ENCODE measurements at places on chromosomes 3 and 15.
A peak's percentile ranks its signal among the peaks of the same experiment; 100 is the strongest.

GRCh38 chr3:87855616-87856015 lies 203.2 kb downstream of the CGGBP1 start:
- no peaks in the 10 kb centered on the region for H3K36me3 ChIP-seq
- H3K4me1 ChIP-seq, result no peaks in the 10 kb centered on the region
- no peaks in the 10 kb centered on the region for H3K27me3 ChIP-seq
- DNase-seq, result no peak

- DNase-seq, result no peak
- peak overlapping the region; percentile 94 for H3K27ac ChIP-seq
- H3K4me3 ChIP-seq, result peak overlapping the region; percentile 86
- no peaks in the 10 kb centered on the region for H3K36me3 ChIP-seq
Measured at GRCh38 chr3:33718595-33718907, 497 bp upstream of the CLASP2 start.

DNA sequence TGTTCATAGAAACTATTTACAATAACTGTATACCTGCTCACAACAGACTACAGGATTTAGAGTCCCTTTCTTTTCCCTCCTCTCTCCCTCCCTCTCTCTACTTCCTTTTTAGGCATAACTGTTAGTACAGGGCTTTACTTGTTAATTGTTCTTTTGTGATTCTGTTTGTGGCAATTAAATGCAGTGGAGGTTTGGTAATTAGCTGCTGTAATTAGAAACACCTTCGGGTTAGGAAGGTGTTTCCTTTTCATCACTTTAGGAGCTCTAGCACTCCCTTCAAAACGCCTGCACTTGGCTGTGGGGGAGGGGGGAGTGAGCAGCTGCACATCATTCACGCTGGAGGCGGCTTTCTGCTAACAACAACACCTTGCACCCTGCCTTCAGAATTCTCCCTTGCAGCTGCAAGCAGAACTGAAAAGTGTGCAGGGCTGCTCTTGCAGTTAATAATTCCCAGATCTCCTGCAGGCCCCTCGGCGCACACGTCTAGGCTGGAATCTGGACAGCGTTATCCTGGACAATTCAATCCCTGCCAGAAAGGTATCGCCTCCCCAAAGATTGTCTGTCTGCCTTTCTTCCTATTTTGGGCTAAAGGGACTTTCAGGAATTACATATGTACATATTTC lies 242.6 kb upstream of the RGMA start:
- H3K4me1 ChIP-seq, result no peaks in the 10 kb centered on the region
- no peak for DNase-seq
- H3K27me3 ChIP-seq, result no peaks in the 10 kb centered on the region
- H3K36me3 ChIP-seq, result no peaks in the 10 kb centered on the region
- no peak overlapping the region for H3K4me3 ChIP-seq

DNA sequence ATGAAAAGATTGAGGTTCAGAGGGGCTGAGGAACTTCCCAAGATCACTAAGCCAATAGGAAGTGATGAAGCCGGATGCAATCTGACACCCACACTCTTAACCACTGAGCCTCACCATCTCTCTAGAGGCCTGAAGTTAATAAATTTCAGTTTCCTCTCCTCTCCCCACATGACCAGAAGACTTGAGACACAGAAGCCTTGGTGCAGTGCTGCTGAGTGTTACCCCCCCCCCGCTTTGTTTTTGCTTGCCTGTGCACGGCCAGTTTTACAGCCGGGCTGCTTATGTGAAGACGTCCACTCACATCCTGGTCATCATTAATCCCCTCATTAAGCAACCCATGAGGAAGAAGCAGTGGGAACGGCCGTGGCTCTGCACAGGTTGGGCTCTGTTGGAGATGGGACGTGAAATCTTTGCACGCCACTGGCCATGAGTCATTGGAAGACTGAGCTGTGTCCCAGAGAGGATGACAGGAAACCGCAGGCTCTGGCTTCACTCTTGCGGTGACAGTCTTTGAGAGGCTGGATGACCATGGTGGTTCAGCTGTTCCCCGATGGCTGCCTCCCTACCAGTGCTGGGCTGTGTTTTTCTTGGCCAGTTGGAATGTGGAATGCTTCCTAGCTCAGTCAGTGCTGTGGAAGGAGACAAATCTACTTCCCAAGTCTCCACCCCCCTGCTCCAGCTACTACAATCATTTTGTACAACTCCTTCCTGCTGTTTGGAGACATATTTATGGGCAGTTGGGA lies 232.6 kb upstream of the LRTM1 start:
- DNase-seq, result peak; percentile 63
- H3K36me3 ChIP-seq, result no peaks in the 10 kb centered on the region
- no peak overlapping the region for H3K27ac ChIP-seq

GRCh38 chr3:78277220-78277619 lies 1237.3 kb downstream of the ROBO2 start:
- no peaks in the 10 kb centered on the region for H3K36me3 ChIP-seq
- H3K27me3 ChIP-seq, result no peaks in the 10 kb centered on the region
- no peaks in the 10 kb centered on the region for H3K4me1 ChIP-seq
- no peak overlapping the region for H3K4me3 ChIP-seq

DNA sequence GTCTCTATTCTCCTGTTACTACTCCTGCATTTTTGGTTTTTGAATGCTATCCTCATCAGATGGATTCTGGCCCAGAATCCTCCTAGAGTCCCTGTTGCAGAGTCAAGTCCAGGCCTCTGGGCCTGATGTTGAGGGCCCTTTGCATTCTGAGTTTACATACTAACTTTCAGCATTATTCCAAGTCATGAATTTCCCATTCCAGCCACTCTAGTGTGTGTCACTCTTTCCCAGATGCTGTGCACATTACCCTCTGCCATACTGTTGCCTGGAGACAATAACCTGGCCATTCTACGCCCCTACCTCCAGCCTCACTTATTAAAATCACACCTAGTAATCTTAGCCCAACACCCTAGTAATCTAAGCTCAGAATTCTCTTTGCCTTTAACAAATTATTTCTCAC lies 53.4 kb downstream of the GXYLT2 start:
- no peak for DNase-seq
- H3K4me3 ChIP-seq, result no peak overlapping the region
- H3K4me1 ChIP-seq, result peaks cover 11% of the 10 kb centered on the region
- no peaks in the 10 kb centered on the region for H3K36me3 ChIP-seq
- H3K27ac ChIP-seq, result no peak overlapping the region

DNA sequence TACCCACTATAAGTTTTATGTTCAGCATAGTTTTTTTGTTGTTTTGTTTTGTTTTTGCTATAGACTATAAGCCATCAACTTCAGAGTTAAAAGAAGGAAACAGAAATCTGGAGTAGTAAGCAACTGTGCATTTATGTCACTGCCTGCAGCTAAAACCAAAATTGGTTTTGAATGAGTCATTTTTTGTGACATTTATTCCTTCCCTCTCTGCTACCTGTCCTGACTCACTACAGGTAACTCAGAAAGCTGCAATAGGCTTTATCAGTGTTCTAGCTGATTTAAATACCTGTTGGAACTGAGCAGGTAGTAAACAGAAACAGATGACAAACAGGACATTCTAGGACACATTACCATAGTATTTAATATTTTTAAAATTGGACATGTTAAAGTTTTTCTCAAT lies 393.3 kb upstream of the WNT5A start:
- H3K27ac ChIP-seq, result no peak overlapping the region
- H3K4me3 ChIP-seq, result no peak overlapping the region
- DNase-seq, result no peak
- no peaks in the 10 kb centered on the region for H3K27me3 ChIP-seq
- no peaks in the 10 kb centered on the region for H3K36me3 ChIP-seq

GRCh38 chr15:36666228-36666905 lies 86.9 kb downstream of the CDIN1 start:
- no peaks in the 10 kb centered on the region for H3K4me1 ChIP-seq
- no peaks in the 10 kb centered on the region for H3K27me3 ChIP-seq
- no peak overlapping the region for H3K27ac ChIP-seq
- no peak for DNase-seq
- peaks cover 5% of the 10 kb centered on the region for H3K36me3 ChIP-seq

GRCh38 chr3:21927261-21927660 lies 176.3 kb upstream of the ZNF385D start:
- H3K27ac ChIP-seq, result no peak overlapping the region
- no peaks in the 10 kb centered on the region for H3K27me3 ChIP-seq
- H3K4me3 ChIP-seq, result no peak overlapping the region
- H3K36me3 ChIP-seq, result no peaks in the 10 kb centered on the region
- no peaks in the 10 kb centered on the region for H3K4me1 ChIP-seq

- no peak overlapping the region for H3K27ac ChIP-seq
- H3K4me3 ChIP-seq, result no peak overlapping the region
- no peak for DNase-seq
- H3K27me3 ChIP-seq, result no peaks in the 10 kb centered on the region
- no peaks in the 10 kb centered on the region for H3K36me3 ChIP-seq
- H3K4me1 ChIP-seq, result peaks cover 22% of the 10 kb centered on the region
Measured at GRCh38 chr3:188974856-188975599, 196.7 kb upstream of the TPRG1 start.

DNA sequence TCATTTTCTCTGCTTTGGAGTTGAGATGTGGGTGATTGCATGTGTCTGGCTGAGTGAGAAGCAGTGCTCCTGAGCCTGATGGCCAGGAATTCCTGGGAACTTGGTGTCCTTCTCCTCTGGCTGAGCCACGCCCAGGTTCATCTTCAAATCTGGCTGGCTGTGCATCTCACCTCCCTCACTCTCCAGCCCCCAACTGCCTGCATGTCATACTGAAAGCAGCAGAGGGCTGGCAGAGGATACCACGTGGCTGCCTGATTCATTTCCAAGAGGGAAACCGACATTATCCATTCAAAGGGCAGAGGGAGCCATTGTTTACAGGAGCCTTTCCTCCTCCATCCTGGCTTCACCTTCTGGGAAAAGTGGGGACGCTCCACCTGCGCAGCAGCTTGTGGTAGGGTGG lies 57.4 kb downstream of the ABHD5 start:
- H3K27me3 ChIP-seq, result no peaks in the 10 kb centered on the region
- no peak overlapping the region for H3K4me3 ChIP-seq
- H3K4me1 ChIP-seq, result peaks cover 2% of the 10 kb centered on the region
- H3K27ac ChIP-seq, result no peak overlapping the region
- DNase-seq, result no peak

DNA sequence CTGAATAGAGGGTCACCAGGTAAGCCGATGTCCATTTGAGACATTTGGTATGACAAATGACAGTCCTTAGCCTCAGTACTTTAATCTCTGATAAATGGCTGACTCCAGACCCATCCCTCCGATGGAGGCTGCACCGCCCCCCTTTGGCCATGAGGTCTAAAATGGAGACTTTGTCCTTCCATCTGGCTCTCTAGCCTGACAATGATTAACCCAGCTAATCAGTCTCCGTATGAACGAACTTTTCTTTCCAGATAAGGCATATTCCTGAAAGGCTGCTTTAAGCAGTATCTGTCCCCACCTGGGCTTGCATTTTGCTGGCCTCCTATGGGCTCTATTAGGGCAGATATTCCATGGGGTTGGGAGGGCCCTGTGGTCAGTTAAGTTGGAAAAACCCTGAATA lies 10.8 kb upstream of the MYZAP start:
- H3K36me3 ChIP-seq, result no peaks in the 10 kb centered on the region
- no peak for DNase-seq
- no peaks in the 10 kb centered on the region for H3K27me3 ChIP-seq
- H3K27ac ChIP-seq, result no peak overlapping the region

- H3K27ac ChIP-seq, result no peak overlapping the region
- no peaks in the 10 kb centered on the region for H3K27me3 ChIP-seq
- no peak overlapping the region for H3K4me3 ChIP-seq
- no peak for DNase-seq
Measured at GRCh38 chr3:135125171-135125801, 330.2 kb downstream of the EPHB1 start.

- no peaks in the 10 kb centered on the region for H3K36me3 ChIP-seq
- no peak overlapping the region for H3K4me3 ChIP-seq
- no peaks in the 10 kb centered on the region for H3K4me1 ChIP-seq
- peaks cover 9% of the 10 kb centered on the region for H3K27me3 ChIP-seq
- H3K27ac ChIP-seq, result no peak overlapping the region
Measured at GRCh38 chr3:58683466-58683865, 16.9 kb upstream of the FAM3D start.

- no peak overlapping the region for H3K4me3 ChIP-seq
- no peak for DNase-seq
- no peaks in the 10 kb centered on the region for H3K36me3 ChIP-seq
- H3K27ac ChIP-seq, result peak overlapping the region; percentile 38
- peaks cover 20% of the 10 kb centered on the region for H3K4me1 ChIP-seq
Measured at GRCh38 chr3:101068876-101069606, 75.8 kb upstream of the ABI3BP start.

GRCh38 chr3:4302747-4303146 lies 422 bp upstream of the SETMAR start:
- H3K4me1 ChIP-seq, result peaks cover 26% of the 10 kb centered on the region
- no peaks in the 10 kb centered on the region for H3K27me3 ChIP-seq
- peaks cover 3% of the 10 kb centered on the region for H3K36me3 ChIP-seq

- no peak overlapping the region for H3K4me3 ChIP-seq
- H3K36me3 ChIP-seq, result no peaks in the 10 kb centered on the region
- H3K27ac ChIP-seq, result no peak overlapping the region
- H3K27me3 ChIP-seq, result peaks cover 2% of the 10 kb centered on the region
Measured at GRCh38 chr3:133996996-133997395, 32.7 kb downstream of the SLCO2A1 start.

- no peak overlapping the region for H3K27ac ChIP-seq
- no peak overlapping the region for H3K4me3 ChIP-seq
- no peaks in the 10 kb centered on the region for H3K4me1 ChIP-seq
- no peaks in the 10 kb centered on the region for H3K36me3 ChIP-seq
Measured at GRCh38 chr15:37847776-37848175, 86.7 kb upstream of the TMCO5A start.

GRCh38 chr15:31271224-31271635 lies 55.4 kb upstream of the KLF13 start:
- H3K36me3 ChIP-seq, result no peaks in the 10 kb centered on the region
- H3K4me3 ChIP-seq, result no peak overlapping the region
- H3K27ac ChIP-seq, result no peak overlapping the region
- H3K4me1 ChIP-seq, result peaks cover 3% of the 10 kb centered on the region

GRCh38 chr3:29494305-29495036 lies 213.6 kb downstream of the RBMS3 start:
- no peak overlapping the region for H3K4me3 ChIP-seq
- H3K36me3 ChIP-seq, result peaks cover 7% of the 10 kb centered on the region
- no peak for DNase-seq
- no peaks in the 10 kb centered on the region for H3K4me1 ChIP-seq
- H3K27ac ChIP-seq, result no peak overlapping the region

DNA sequence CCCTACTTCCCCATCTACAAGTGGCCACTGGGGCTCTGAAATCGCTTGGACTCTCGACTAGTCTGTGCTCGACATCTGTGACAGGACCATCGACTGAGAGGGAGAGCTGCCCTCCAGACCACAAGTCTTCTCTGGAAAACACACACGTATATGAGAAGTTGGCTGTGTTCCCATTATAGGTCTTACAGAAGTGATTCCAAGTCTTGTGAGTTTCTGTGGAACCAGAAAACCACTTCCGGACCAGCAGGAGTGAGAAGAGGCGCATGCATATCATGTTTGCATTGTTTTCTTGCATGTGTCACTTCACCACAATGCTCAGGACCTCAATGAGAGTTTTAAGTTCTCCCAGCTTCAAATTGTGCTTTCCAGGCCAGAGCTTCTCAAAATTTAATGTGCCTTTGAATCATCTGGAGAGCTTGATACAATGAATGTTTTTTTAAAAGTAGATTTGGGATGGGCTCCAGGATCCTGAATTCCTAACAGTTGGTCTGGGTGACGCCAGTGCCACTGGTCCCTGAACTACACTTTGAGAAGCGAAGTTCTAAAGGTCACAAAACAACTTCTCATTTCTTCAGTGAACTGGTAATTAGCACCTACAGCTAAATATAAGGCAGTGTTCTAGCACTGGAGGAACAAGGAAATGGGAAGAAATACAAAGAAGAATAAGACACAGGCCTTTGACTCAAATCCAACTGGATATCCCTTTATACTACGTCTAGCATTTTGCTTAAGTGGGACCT lies 15.7 kb downstream of the LIPC start:
- H3K27ac ChIP-seq, result peak overlapping the region; percentile 1
- peaks cover 15% of the 10 kb centered on the region for H3K4me1 ChIP-seq
- H3K4me3 ChIP-seq, result no peak overlapping the region
- no peaks in the 10 kb centered on the region for H3K27me3 ChIP-seq

- H3K27ac ChIP-seq, result no peak overlapping the region
- DNase-seq, result no peak
- no peaks in the 10 kb centered on the region for H3K36me3 ChIP-seq
- H3K27me3 ChIP-seq, result no peaks in the 10 kb centered on the region
Measured at GRCh38 chr15:61090386-61091288, 138.5 kb downstream of the RORA start.
